ENCODE measurements at places on chromosomes 11 and 22. TPM values are rescaled to one million over a fixed set of nuclear protein-coding genes. Genes with fewer than 3 reads are reported as not detected.

Gene HRAS
- total RNA-seq, result 36.7 TPM

Gene GALNT18
- total RNA-seq, result 5.2 TPM

Gene SLC2A11
- 12.2 TPM for total RNA-seq

Gene IL18BP
- total RNA-seq, result 4.2 TPM

Gene ISX
- not detected for total RNA-seq

Gene ANO5
- total RNA-seq, result 0.32 TPM

Gene OLFML1
- total RNA-seq, result 1.9 TPM

Gene SLC16A8
- under 0.01 TPM for total RNA-seq

Gene GP1BB
- total RNA-seq, result 0.86 TPM

Gene PLCB3
- total RNA-seq, result 66.5 TPM

Gene SNRPD3
- total RNA-seq, result 84.2 TPM

Gene GAL3ST3
- not detected for total RNA-seq

Gene JAML
- not detected for total RNA-seq

Gene ACRV1
- total RNA-seq, result not detected

Gene OR1S1
- total RNA-seq, result not detected

Gene FADD
- total RNA-seq, result 49.7 TPM

Gene ARHGAP42
- 13.9 TPM for total RNA-seq

Gene PRG3
- not detected for total RNA-seq

Gene MUC6
- not detected for total RNA-seq

Gene DNAJB7
- not detected for total RNA-seq

Gene TMEM191B
- total RNA-seq, result 2.3 TPM

Gene TRIM6
- 6.5 TPM for total RNA-seq

Gene UCP3
- total RNA-seq, result 1.7 TPM

Gene OR51I1
- total RNA-seq, result not detected

Gene P2RX6
- 3.5 TPM for total RNA-seq

Gene CCDC188
- total RNA-seq, result 0.43 TPM

Gene HORMAD2
- not detected for total RNA-seq

Gene VWCE
- 2.2 TPM for total RNA-seq

Gene BACE1
- 31.5 TPM for total RNA-seq

Gene BBOX1
- total RNA-seq, result not detected

Gene TSKU
- 18.6 TPM for total RNA-seq

Gene KCNJ1
- total RNA-seq, result not detected

Gene YPEL4
- 0.43 TPM for total RNA-seq

Gene PRR14L
- 22.2 TPM for total RNA-seq

Gene ESAM
- 0.43 TPM for total RNA-seq

Gene RFPL3
- total RNA-seq, result not detected

Gene GGT5
- 2.2 TPM for total RNA-seq

Gene EIF1AD
- total RNA-seq, result 34.8 TPM

Gene KREMEN1
- total RNA-seq, result 2.6 TPM

Gene OR8D4
- total RNA-seq, result not detected

Gene DGCR6
- total RNA-seq, result 2.2 TPM

Gene SHANK3
- 0.86 TPM for total RNA-seq

Gene APOA1
- not detected for total RNA-seq

Gene SCO2
- total RNA-seq, result 2.6 TPM

Gene PHLDA2
- 7.3 TPM for total RNA-seq

Gene SOX6
- total RNA-seq, result 22.0 TPM

Gene RASD2
- not detected for total RNA-seq

Gene SPDYC
- total RNA-seq, result not detected

Gene SYCE3
- not detected for total RNA-seq

Gene OR2AG1
- not detected for total RNA-seq

Gene TANGO2
- 30.2 TPM for total RNA-seq

Gene PLAAT4
- total RNA-seq, result 5.8 TPM

Gene LSP1
- total RNA-seq, result not detected

Gene RAPSN
- under 0.01 TPM for total RNA-seq

Gene TENM4
- 21.3 TPM for total RNA-seq

Gene SLC7A4
- 2.2 TPM for total RNA-seq
